ENCODE measurements at places on chromosomes 7 and 10.

- peak; percentile 79 for DNase-seq
Measured at GRCh38 chr10:96339956-96340904, 18.6 kb downstream of the OPALIN start.

DNA sequence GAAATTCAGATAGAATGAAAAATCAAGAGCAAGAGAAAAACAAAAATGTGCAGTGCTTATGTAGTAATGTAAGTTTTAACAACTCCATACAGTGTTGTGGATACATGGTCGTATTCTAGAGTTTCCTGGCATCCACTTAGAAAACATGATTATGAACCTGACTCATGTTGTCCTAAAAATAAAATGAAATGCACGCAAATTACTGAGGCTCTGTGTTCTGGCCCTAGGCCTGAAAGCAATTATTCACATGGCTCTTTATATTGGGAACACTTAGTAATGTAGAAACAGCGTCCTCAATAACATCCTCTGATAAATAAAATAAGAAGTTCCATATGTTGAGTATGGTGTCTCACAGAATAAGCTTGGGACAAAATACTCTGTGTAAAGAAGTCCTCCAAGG, 200.2 kb upstream of the SEMA3E start:
- no peak for DNase-seq

- DNase-seq: peak; percentile 88
Measured at GRCh38 chr10:13659887-13660550, 73.3 kb downstream of the PRPF18 start.

- no peak for DNase-seq
Measured at GRCh38 chr7:90412458-90413184, 9.4 kb downstream of the CLDN12 start.

DNA sequence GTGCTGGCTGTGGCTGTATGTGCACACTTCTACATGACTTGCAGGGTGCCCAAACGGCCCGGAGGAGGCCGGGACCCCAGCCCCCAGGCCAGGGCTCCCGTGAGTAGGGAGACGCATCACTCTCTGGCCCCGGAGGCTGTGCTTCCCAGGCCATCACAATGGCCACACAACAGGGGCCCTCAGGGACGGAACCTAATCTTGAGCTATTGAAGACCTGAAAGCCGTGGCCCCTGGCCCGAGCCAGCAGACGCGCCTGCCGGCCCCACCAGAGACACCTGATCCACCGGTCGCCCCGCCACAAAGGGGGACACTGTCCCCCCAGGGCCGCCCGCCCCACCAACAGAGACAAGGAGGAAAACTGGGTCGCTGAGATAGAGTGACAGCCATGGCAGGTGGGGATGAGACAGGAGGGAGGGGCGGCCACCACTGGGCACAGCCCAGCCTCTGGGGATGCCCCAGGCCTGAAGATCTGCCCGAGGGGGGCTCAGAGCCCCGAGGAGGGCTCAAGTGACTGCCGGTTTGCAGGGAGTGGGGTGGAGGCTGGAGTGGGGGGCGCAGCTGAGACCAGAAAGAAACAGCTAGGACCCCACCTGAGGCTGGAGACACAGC, 10.2 kb upstream of the LFNG start:
- DNase-seq: no peak

GRCh38 chr7:99597762-99598501, at the start of gene TMEM225B:
TMEM225B (plus strand) TSS chr7:99598267; CDS start chr7:99604389, 6,122 bp downstream.
- DNase-seq: no peak

DNA sequence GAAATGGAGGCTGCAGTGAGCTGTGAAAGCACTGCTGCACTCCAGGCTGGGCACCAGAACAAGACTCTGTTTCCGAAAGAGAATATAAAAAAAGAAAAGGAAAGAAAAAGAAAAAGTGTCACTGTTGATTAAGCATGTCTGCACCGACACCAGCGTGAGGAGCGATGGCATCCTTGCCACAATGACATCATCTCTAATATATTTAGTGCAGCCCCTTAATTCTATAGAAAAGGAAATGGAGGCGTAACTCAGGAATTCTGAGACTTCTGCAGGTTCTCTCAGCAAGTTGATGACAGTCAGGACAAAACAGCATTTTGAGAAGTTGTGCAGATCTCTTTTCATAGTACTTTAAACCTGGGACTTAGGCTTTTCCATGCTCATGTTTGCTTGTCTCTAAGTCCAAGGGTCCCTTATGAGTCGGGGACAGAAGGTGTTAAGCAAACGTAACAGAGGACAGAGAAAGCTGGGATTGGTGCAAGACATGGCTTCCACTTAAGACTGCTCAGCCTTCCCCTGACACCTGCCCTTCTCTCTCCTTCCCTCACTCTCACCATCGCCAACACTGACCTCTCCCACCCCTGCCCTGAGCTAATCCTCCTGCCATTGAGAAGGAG, 16.9 kb upstream of the ANKRD1 start:
- no peak for DNase-seq

DNA sequence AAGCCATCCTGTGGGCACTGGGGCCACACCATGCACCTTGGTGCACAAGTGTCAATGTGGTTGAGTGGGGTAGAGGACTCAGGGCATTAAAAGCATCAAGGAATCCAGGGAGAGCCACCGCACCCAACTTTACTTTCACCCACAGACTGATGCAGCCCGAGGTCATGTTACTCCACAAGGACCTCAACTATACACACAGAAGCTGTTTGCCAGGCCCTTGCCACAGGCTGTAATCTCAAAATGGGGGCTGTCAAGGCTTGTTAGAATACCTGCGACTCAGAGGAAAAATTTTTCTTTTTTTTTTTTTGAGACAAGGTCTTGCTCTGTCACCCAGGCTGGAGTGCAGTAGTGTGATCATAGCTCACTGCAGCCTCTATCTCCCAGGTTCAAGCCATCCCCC, 26.5 kb upstream of the KCTD7 start:
- DNase-seq: no peak

DNA sequence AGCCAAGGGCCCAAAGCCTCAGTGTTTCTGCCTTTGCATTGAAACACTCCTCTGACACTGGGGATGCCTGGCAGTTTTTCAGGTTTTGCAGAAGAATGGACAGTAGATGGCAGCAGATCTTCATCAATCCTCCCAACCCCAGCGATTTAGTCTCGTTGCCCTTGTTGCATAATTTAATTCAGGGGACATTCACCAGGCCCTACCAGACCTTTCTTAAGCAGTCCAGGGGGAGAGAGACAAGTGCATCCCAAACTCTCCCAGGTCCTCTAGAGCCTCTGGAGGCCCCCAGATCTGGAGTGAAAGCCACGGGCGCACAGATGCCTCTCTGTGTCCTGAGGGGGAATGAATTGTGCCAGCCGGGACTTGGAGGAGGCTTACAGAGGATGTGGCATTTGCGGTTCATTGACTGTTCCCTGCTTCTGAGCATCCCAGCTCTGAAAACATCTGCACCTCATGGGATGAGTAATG, 29.6 kb downstream of the MINDY4 start:
- DNase-seq: no peak

DNA sequence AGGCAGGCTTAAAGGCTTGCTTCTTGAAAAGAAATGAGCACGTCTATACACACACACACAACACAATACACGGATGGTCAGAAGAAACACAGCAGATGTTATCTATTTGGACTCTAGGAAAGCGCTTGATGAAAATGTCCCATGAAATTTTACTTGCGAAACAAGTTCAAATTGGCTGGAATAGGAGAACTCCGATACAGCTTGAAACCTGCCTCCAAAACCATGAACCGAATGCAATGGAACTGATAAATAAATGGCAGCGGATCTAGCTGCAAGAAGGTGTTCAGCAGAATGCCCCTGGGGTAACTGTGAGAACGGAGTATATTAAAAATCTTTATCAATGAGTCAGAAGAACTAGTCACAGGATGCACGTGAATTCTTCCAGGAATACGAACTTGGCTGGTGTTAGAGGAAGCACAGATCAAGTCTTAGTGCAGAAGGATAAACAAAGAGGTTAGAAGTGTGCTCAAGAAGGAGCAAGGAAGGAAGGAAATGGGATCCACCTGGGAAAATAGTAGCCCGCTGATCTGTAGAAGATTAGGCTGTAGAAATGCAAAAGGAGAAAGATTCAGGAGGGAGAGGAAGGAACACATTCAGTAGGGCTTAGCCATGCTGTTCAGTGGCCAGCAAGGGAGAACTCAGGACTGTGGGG, 142.0 kb upstream of the PRKCQ start:
- DNase-seq: no peak

- no peak for DNase-seq
Measured at GRCh38 chr7:31917256-31917655, 153.0 kb downstream of the PDE1C start.

GRCh38 chr7:142323706-142324105, 65.8 kb upstream of the PRSS58 start:
- peak; percentile 79 for DNase-seq

DNA sequence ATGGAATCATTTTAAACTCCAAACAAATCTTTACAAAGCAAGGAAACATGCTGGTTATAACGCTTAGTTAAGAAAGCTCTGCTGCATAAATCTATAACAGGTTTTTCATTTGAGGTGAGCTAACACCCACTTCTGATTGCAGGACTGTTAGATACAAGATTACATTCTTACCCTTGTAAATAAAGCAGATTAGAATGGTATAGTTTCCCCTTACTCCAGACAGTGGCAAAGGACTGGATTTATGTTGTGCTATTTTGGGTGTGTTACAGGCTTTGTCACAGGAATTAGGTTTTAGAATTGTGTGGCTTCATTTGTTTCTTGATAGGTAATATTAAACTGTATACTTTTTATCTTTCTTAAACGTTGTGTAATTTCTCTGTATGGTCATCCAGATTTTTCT, 487.6 kb downstream of the ZWINT start:
- DNase-seq: no peak

GRCh38 chr7:80699045-80699638, 60.7 kb downstream of the CD36 start:
- no peak for DNase-seq

- no peak for DNase-seq
Measured at GRCh38 chr10:84511106-84511505, 182.7 kb downstream of the CCSER2 start.

GRCh38 chr10:10526846-10527245, 490.8 kb upstream of the CELF2 start:
- no peak for DNase-seq

- DNase-seq: no peak
Measured at GRCh38 chr7:128454808-128455542, 703 bp upstream of the HILPDA start.

GRCh38 chr10:79984851-79985250, 35.9 kb upstream of the SFTPD start:
- no peak for DNase-seq

- no peak for DNase-seq
Measured at GRCh38 chr7:96416599-96416998, 94.7 kb upstream of the SLC25A13 start.

DNA sequence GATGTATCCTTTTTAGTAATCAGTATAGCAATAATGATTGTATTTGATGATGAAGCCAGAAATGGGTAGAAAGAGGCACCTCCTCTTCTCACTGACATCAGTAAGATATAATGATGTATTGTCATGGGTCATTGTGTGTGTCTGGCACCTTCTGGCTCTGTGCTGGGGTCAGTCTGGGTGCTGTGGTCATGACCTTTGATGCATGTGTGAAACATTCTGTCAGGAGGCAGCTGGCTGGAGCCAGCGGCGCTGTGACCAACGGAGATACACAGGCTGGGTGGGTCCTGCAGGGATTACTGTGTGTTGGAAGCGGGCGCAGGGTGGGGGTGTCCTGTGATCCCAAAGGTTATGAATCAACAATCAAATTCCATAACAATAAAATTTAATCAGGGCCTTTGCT, 35.2 kb downstream of the EEPD1 start:
- no peak for DNase-seq

GRCh38 chr7:120452665-120453064, 179.7 kb downstream of the KCND2 start:
- DNase-seq: no peak

- DNase-seq: no peak
Measured at GRCh38 chr7:95531605-95532219, 46.0 kb downstream of the ASB4 start.

DNA sequence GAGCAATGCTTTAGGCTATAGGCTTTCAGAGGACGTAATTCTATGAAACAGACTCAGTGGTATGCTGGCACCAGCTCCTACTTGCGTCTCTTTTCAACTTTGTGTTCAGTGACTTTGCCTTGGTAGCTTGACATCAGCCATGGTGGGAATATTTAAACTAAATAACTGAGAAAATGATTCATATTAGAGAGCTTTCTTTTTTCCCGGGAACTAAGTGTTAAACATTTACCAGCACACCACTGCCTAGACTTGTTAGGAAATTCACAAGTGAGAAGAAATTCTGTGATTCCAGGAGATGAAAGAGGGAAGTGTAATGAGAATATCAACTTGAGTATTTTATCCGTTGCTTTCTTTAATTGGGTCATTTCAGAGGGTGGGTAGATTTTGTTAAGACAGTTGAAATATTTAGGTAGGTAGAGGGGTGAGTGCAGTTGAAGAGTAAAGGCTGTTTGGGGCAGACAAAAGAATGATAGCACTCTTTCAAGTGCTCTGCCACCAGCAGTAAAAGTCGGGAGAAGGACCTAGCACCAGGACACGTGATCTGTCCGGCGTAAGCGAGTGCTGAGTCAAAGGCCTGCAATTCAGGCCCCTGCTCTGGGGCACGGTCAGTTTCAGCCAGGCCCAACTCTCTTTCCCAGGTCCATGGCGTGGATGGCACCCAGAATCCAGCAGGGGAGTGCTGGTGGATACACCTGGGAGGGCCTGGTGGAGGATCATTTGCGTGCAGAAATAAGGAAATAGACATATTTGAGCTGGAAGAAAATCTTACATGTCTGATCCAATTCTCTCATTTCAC, 206.3 kb downstream of the SNX10 start:
- DNase-seq: no peak

- DNase-seq: no peak
Measured at GRCh38 chr10:72419241-72419640, 64.5 kb upstream of the DNAJB12 start.

DNA sequence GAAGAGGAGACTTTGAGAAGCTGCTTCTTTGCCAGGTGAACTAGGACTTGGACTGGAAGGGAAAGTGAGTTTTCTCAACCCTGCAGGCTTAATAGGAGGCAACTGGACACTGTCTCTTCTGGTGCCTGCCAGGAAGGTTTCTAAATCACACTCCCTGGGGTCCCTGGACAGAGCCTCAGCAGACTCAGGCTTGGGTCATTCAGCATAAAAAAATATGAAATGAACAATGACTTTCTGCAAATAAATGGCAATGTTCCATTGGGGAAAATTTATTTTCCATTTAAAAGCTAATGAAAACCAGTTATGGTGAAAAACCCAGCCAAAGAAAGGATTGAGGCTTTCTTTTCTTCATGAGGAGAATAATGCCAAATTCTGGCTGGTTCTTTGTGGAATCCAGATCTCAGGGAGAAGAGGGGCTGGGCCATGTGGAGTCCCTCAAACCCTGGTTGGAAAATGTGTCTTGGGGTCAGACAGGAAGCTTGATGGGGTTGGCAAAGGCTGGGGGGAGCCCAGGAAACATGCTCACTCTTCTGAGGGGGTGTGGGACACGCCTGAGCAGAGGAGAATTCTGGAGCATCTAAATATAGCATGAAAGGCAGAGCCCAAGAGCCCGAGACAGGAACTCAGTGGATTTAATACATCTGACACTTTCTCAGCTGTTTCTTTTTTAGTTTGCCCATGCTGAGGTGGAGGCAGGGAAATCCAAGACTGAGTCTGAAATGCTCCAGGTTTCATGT, 65.2 kb upstream of the EMX2 start:
- no peak for DNase-seq

All from activated effector memory CD4-positive, alpha-beta T cell treated with anti-CD3 and anti-CD28 coated beads, Interleukin-2, amount 50 U/mL, for 16 hours (primary cell).